ENCODE measurements at places on chromosomes 11 and 22. TPM values are rescaled to one million over a fixed set of nuclear protein-coding genes. Genes with fewer than 3 reads are reported as not detected.

The GLYATL2 gene
- not detected for total RNA-seq

- no peak for DNase-seq
- peak overlapping the region; percentile 91 for H3K27ac ChIP-seq
- H3K4me3 ChIP-seq, result peak overlapping the region; percentile 89
- H3K36me3 ChIP-seq, result peaks cover 11% of the 10 kb centered on the region
- no peaks in the 10 kb centered on the region for H3K27me3 ChIP-seq
- peaks cover 59% of the 10 kb centered on the region for H3K4me1 ChIP-seq
Observed at GRCh38 chr11:67468056-67468455, 995 bp downstream of the TMEM134 start.

DNA sequence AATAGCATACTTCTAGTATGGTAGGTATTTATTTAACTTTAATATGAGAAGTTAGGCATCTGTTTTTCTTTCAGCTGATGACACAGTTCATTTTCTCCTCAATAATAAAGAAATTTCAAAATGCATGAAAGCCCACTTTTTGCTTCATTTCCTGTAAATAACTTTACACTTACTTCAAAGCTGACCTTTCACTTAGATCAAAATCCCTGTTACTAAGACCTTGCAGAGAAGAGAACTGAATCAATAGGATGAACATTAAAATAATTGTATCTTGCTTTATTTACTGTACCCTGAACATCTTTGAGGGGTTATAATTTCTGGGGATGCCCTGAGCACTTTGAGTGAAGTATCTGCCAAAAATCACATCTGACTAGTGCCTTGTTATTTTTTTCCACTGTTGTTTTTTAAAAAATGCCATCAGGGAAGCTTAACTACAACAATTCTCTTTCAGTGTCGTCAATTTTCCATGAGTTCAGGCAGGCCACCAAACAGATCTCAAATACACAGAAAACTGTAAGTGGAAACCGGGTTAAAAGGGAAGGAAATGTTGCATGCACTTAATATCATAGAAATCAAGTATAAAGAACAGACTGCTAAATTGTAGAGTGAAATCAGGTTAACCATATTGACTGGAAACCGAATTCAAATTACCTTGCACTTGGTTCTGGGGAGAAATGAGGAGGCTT is 206.2 kb downstream of the MAML2 start:
- no peak for DNase-seq
- peak overlapping the region; percentile 12 for H3K27ac ChIP-seq
- peaks cover 47% of the 10 kb centered on the region for H3K4me1 ChIP-seq
- no peaks in the 10 kb centered on the region for H3K27me3 ChIP-seq

The RBMXL2 gene
- total RNA-seq, result not detected

DNA sequence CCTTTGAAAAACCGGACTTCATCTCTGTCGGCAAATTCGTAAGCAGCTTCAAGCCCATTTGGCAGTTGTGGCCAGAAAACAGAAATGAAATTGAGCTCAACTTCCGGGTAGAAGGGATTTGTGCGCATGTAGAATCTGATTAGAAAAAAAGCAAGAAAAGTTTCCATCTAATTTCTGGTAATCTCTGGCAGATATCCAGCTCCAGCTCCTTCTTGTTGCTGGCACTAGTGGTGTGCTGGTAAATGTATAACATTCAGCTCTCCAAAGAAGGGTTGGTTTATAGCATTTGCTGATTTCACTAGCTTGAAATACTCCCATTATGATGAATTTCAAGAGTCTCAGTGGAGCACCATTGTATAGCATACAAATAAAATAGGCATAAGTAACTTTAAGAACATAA is 5.4 kb downstream of the MMP1 start:
- no peaks in the 10 kb centered on the region for H3K36me3 ChIP-seq
- no peak for DNase-seq
- H3K27me3 ChIP-seq, result peaks cover 4% of the 10 kb centered on the region
- H3K4me3 ChIP-seq, result no peak overlapping the region
- peaks cover 6% of the 10 kb centered on the region for H3K4me1 ChIP-seq

- no peaks in the 10 kb centered on the region for H3K27me3 ChIP-seq
- no peaks in the 10 kb centered on the region for H3K4me1 ChIP-seq
- H3K4me3 ChIP-seq, result no peak overlapping the region
- peaks cover 91% of the 10 kb centered on the region for H3K36me3 ChIP-seq
Observed at GRCh38 chr22:30015229-30015797, 65.0 kb upstream of the HORMAD2 start.

DNA sequence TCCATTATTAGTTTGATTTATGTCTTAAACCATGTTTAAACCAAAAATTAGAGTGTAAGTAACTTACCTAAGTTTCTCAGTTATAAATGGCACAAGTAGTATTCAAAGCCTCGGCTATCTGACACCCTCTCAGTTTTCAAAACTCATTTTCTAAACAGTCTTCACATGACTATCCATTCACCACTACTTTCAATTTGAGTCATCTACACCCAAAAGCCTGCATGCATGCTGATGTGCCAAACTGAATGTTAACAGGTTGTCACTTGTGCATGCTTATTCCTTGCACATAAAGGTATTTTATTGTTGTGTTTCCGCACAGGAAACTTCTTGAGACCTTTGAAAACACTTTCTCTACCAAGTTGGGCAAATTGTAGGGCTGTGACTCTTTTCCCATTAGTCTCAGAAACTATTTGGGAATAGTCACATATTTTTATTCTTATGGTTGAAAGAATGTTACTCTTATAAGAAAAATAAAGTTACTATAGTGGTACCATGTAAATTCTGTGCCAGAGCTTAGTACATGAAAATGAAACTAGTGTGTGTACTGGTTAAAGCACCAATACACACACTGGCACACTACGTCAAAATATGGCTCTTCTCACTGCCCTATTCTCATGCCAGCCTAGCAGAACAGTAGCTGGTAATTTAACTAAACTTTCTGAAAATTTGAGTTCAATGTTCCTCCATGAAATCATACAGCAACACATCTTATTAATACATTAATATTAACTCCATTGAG is 2.2 kb upstream of the OR51E2 start:
- no peaks in the 10 kb centered on the region for H3K36me3 ChIP-seq
- no peak for DNase-seq
- H3K27me3 ChIP-seq, result peaks cover 3% of the 10 kb centered on the region
- H3K4me3 ChIP-seq, result no peak overlapping the region

The VPREB3 gene
- 15.0 TPM for total RNA-seq

DNA sequence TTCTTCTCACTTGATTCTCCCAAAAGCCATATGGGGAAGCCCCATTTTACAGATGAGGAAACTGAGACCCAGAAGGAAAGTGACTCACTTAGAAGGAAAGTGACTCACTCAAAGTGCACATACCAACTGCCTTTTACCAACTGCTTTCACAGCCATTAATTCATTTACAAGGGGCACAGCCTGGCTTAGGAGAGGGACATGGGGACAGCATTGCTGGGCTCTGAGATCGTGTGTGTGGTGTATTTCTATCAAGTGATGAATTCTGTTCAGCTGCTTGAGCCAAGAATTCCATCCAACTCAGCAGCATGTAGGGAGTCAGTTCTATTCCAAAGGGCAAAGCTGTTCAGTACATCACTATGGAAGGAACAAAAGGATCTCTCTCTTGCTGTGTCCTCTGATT is 23.5 kb upstream of the PAK1 start:
- no peak overlapping the region for H3K4me3 ChIP-seq
- no peaks in the 10 kb centered on the region for H3K36me3 ChIP-seq
- H3K27me3 ChIP-seq, result peaks cover 25% of the 10 kb centered on the region
- peaks cover 7% of the 10 kb centered on the region for H3K4me1 ChIP-seq

DNA sequence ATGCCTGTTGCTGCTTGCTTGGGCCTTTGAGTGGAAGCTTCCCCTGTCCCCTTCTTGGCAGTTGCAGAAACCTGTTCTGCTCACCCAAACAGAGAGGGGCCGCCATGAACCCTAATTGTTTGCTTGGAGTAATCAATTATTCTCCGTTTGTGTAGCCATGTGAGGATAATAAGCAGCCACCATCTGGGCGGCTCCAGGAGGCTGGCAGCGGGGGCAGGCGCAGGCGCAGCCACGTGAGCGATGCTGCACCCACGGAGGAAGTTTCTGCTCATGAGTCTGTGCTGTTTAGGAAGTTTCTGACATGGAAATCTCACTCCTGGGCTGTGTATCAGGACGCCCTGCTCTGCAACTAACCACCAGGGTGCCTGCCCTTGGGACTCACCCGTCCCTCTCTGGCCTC is 90.1 kb downstream of the MPPED1 start:
- H3K36me3 ChIP-seq, result no peaks in the 10 kb centered on the region
- H3K27me3 ChIP-seq, result no peaks in the 10 kb centered on the region

GRCh38 chr11:90274362-90274761 is 51.5 kb upstream of the CHORDC1 start:
- no peaks in the 10 kb centered on the region for H3K27me3 ChIP-seq
- no peak overlapping the region for H3K4me3 ChIP-seq
- H3K4me1 ChIP-seq, result no peaks in the 10 kb centered on the region
- DNase-seq, result no peak
- H3K36me3 ChIP-seq, result no peaks in the 10 kb centered on the region

DNA sequence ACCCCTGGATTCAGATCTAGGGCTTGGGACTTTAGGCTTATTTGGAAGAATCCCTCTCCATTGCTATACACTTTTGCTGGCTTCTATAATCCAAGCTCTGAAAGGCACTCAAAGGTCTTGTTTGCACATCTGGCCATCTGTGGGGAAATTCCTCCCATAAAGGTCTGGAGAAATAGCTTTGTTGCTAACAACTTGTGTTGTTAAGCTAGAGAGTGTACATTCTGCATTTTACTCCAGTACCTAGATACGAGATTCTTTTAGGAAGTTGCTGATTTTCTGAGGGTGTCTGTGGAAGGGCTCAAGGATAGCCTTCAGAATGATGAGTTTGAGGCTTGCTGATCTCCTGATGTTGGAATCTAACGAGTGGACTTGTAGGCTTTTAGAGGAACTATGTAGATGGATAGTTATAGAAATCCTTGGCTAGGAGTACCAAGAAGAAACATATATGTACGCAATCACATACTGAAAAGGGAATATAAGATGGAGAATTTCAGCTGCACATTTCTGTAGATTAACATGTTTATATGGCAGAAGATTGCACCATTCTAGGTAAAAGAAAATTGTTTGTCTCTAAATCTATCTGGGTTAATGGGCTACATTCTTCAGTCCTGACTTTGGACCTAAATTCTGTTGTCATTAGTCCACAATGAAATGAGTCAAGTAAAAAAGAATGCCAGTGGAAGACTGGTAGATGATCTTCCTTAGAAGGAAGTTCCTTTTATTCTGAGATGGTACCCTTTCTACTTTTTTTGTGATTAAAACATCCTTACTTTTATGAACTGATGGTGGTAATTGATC is 51.0 kb downstream of the UBASH3B start:
- no peak overlapping the region for H3K27ac ChIP-seq
- H3K4me3 ChIP-seq, result no peak overlapping the region
- DNase-seq, result no peak
- no peaks in the 10 kb centered on the region for H3K27me3 ChIP-seq
- H3K4me1 ChIP-seq, result peaks cover 25% of the 10 kb centered on the region
- no peaks in the 10 kb centered on the region for H3K36me3 ChIP-seq

The ASCL2 gene
- total RNA-seq, result 1.3 TPM

GRCh38 chr22:49101873-49102272 is 725.8 kb downstream of the BRD1 start:
- no peak overlapping the region for H3K27ac ChIP-seq
- H3K36me3 ChIP-seq, result no peaks in the 10 kb centered on the region
- peaks cover 1% of the 10 kb centered on the region for H3K27me3 ChIP-seq

The OR2AG1 gene
- total RNA-seq, result not detected
